T-cell (primary cell): ENCODE measurements at places on chromosomes 12 and 14.

GRCh38 chr12:106269150-106269771, 21.4 kb upstream of the CKAP4 start:
- DNase-seq: no peak

GRCh38 chr12:130073721-130074120, 88.5 kb upstream of the FZD10 start:
- DNase-seq: no peak

- no peak for DNase-seq
Measured at GRCh38 chr12:75041472-75041871, 168.2 kb downstream of the KCNC2 start.

GRCh38 chr14:44771496-44771895, 190.3 kb downstream of the KLHL28 start:
- DNase-seq: no peak

- no peak for DNase-seq
Measured at GRCh38 chr12:45613296-45613695, 116.2 kb upstream of the ARID2 start.

DNA sequence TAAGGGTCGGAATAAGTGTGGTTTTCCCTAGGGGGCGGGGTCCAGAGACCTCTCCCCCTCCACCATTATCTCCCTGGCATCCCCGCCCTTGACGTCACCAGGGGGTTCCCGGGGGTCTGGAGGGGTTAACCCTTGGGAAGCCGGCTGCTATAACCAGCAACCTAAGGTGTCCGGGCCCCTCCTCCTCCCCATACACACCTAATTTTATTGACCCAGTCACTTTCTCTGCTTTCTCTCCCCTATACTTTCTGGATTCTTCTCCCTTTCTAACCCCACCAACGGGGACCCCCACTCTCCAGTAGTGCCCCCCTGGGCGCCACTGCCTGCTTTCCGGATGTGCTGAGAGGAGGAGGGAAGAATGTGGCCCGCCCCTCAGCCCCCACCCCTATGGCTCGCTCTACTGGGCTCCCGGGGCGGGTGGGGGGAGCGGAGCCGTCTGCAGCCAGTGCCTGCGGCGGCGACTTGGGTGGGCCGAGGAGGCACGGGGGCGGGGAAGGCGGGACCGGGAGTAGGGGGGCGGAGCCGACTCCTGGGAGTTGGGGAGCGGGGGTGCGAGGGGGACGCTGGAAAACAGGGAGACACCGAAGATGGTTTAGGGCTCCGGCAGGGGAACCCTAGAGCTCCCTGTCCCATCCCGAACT, 1.8 kb downstream of the GLI1 start:
- no peak for DNase-seq

DNA sequence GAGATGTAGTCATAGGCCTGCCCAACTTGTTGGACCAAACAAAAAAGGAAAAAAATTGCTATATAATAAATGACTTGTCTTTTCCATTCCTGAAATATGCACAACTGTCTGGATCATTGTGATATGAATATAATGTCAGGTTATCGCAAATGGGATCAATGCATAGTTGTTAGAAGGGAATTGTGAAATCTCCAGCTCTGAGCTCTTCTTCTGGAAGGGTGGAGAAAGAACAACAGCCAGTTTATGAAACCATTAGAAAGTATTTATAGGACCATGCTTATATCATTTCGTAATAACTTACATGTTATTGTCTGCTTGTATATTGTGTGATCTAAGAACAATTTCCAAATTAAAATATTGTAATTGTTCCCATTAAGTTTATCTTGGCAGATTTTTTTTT, 35.7 kb upstream of the HIF1A start:
- DNase-seq: no peak

DNA sequence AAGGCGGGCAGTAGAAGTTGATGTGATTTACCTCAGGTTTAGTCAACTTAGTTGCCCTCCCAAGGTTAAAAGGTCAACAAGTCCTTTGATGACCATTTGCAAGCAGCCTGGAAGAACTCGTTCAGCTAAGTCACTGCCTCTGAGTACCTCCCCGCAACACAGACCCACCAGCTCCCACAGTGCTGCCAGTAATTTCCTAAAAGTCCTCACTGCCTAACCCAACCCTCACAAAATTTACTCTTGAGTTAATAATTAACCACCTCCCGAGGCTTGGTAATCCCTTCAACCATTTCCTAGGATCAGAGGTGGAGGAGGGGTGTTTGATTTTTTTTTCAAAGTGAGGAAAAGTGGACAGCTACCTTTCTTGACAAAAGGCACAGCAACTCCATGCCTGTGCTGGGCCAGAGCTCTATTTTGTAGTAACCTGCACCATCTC, 55.8 kb downstream of the MAP3K9 start:
- DNase-seq: no peak

GRCh38 chr14:72089625-72090024, 157.4 kb downstream of the RGS6 start:
- DNase-seq: no peak

GRCh38 chr12:80643961-80644360, 63.5 kb upstream of the MYF6 start:
- DNase-seq: no peak

DNA sequence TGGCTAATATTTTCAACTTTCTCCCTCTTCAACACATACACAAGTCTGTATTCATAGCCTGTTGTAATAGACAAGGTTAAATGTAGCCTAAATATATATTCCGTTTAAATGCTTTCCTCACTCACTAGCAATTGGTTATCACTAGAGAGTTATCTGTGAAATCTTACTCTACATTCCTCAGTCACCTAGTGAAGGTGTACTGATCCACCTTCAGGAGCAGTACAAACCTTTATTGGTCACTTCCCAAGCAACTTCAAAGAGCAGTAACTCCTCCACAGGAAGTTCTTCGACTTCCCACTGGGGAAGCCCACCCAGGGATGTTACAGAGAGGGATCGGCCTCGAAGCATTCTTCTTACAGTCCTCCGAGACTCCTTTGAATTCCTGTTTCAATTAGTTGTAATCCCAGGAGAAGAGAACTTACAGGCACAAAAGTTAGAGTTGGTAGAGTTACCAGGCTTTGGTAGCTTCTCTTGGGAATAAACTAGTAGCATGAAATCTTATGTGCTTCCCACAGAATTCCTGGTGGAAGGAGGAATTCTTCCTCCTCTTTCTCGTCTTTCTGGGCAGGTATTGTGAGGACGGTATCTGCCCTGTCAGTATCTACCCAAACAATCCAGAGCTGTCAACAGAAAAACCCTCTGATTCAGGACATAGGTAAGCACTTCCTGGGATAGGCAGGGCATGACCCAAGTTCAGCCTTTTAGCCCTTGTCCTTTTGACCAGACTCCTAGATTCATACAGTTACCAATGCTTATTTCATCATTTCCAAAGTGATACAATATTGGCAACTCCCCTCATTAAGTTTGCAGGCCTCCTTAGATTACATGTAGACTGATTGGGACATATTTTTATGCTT, at the start of gene GYS2:
GYS2 (minus strand) TSS at position 603 of the 857 bp plus-strand sequence; CDS start at position 348, 255 bp downstream.
- DNase-seq: no peak

DNA sequence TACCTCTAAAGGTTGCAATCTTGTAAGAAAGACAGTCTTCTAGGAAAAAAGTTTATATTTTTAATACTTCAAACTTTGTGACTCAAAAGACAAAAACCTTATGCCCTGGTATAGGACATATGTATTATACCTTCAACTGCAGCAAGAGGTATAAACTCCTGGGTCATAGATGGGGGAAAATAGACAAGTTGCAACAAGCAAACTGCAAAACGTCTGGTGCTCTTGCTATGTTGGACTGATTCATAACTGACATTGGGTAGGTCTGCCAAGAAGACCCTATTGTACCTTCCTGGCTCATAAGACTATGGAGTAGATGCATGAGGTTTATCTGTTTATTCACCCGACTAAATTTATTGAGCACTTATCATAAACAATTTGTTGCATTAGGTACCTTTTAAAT, 40.9 kb downstream of the BEST3 start:
- no peak for DNase-seq

DNA sequence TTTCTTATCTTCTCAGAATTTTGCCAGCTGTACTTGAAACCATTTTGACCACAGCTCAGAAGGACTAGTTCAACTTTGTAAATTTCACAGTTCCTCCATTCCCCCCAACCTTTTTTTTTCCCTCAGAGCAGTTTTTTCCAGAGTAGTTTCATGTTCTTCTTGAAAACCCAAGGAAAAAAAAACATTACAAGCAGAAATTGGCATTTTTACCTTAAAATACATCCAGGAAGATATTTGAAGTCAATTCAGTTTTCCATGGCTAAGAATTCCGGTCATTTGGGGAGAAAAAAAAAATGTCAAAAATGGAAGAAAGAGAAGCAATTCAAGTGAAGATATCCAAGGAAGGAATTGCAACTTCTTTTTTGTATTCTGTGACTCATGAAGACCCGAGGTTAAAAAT, 39.5 kb downstream of the SYNE2 start:
- DNase-seq: no peak
